ENCODE measurements at places on chromosomes 13 and 19.

DNA sequence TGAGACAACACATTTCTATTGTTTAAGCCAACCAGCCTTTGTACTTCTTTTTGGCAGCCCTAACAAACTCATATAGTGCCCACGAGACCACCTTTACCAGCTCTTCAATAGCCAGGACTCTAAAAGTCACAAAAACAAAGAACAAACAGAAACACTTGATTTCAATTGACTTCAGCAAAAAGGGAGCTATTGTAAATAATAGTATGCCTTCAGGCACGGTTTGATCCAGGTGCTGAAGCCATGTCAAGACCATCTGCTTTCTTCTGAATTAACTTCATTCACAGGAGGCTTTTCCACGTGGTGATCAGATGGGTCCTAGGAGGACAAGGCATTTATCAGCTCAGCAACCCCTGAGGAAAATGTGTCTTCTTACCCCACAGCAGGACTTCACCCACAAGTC lies 53.8 kb downstream of the TINCR start:
- no peak for DNase-seq

GRCh38 chr19:29881386-29881785 lies 60.7 kb upstream of the URI1 start:
- DNase-seq, result no peak

DNA sequence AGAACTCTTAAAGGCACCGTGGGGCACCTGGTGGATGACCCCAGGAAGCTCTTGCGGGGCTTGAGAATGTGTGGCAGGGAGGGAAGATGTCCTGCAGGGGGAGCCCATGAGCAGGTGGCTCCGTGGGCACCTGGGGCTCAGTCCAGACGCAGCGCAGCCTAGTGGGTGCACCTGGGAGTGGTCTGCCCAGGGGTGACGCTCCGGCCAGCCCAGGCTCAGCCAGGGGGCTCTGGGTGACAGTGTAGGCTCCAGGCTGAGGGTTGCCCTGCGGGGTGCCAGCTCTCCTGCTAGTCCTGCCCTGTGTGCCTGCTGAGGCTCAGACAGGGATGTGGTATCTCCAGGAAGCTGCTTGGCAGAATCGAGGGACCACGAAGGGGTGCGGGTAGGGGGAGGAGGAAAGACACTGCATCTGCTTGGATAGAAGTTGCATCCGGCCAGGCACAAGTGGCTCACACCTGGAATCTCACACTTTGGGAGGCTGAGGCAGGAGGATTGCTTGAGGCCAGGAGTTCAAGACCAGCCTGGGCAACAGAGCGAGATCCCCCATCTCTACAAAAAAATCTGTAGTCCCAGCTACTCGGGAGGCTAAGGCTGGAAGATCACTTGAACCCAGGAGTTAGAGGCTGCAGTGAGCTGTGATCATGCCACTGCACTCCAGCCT lies 15.0 kb upstream of the PGLS start:
- DNase-seq, result no peak

DNA sequence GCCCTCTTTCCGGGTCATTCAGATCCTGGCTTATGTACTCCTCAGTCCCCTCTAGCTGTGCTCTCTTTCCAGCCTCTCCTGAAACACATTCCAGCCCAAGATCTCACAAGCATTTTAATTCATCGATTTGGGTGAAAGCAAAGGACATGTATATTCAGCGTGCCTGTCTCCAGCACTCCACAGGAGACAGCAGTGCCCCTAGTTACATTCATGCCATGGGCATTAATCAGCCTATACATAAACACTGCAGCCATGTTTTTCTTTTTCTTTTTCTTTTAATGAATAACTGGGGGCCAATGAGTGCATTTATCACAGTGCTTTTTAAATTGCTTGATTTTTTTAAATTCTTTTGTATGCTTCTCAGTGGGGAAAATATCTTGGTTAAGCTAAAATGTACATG lies 199.1 kb downstream of the DCT start:
- no peak for DNase-seq

DNA sequence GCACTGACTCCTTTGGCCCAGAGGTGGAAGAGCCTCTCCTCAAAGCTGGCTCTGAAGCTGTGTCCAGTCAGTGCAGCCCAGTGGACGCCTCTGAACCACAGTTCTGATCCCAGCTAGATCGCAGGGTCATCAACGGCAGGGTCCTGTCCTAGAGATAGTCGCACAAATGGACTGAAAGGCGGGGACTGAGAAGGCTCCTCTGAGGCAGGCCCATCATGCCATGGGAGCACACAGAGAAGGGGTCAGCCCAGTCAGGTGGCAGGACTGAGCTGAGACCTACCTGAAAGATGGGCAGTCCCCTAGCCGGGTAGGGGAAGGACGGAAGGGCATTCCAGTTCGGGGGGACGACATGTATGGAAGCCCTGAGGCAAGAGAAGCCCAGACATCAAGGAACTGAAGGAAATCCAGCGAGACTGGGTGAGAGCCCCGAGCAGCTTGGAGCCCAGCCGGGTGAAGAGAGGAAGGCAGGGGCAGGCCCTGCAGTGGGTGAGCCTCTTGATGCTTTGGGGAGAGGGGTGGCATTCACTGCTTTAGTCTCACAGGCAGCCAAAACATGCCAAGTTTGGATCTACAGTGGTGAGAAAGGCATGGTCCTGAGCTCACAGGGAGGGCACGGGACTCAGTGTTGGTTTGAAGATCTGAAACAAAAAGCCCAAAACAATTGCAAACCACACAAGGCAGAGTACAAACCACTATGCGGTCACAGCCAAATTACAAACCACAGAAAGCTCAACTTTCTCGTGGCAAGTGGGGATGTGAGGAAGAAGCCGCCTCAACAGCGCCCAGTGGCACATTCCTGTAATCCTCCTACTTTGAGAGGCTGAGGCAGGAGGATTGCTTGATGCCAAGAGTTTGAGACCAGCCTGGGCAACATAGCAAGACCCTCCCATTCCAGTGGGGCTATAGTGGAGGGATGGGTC lies 10.0 kb downstream of the CALM3 start:
- DNase-seq, result peak; percentile 64

DNA sequence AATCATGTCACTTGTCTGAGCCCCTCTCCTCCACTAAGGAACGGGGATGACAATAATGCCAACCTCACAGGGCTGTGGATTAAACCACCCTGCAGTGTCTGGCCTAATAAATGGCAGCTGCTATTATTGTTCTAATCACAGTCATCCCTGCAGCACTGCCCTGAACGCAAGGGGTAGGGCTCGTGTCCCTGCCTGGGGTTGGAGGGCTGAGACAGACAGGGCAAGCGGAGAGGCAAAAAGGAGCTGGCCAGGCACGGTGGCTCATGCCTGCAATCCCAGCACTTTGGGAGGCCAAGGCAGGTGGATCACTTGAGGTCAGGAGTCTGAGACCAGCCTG lies 10.2 kb upstream of the KPTN start:
- no peak for DNase-seq

GRCh38 chr13:71068041-71068440 lies 799.0 kb downstream of the DACH1 start:
- DNase-seq, result no peak

- DNase-seq, result no peak
These were observed 938 bp downstream of the JSRP1 start for GRCh38 chr19:2255112-2255845.

DNA sequence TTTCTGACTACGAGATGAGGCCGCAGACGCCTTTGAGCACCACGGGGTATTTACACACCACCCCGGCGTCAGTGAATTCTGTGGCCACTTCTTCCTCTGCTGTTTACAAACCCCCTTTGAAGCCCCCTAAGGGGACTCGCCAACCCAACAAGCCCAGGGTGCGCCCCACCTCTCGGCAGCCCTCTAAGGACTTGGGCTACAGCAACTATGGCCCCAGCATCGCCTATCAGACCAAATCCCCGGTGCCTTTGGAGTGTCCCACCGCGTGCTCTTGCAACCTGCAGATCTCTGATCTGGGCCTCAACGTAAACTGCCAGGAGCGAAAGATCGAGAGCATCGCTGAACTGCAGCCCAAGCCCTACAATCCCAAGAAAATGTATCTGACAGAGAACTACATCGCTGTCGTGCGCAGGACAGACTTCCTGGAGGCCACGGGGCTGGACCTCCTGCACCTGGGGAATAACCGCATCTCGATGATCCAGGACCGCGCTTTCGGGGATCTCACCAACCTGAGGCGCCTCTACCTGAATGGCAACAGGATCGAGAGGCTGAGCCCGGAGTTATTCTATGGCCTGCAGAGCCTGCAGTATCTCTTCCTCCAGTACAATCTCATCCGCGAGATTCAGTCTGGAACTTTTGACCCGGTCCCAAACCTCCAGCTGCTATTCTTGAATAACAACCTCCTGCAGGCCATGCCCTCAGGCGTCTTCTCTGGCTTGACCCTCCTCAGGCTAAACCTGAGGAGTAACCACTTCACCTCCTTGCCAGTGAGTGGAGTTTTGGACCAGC lies 5.3 kb downstream of the SLITRK5 start:
- DNase-seq, result no peak

- DNase-seq, result no peak
These were observed 8.4 kb upstream of the RAP2A start for GRCh38 chr13:97425590-97425989.

- peak; percentile 37 for DNase-seq
These were observed 11.6 kb downstream of the ATP4B start for GRCh38 chr13:113646376-113646775.

DNA sequence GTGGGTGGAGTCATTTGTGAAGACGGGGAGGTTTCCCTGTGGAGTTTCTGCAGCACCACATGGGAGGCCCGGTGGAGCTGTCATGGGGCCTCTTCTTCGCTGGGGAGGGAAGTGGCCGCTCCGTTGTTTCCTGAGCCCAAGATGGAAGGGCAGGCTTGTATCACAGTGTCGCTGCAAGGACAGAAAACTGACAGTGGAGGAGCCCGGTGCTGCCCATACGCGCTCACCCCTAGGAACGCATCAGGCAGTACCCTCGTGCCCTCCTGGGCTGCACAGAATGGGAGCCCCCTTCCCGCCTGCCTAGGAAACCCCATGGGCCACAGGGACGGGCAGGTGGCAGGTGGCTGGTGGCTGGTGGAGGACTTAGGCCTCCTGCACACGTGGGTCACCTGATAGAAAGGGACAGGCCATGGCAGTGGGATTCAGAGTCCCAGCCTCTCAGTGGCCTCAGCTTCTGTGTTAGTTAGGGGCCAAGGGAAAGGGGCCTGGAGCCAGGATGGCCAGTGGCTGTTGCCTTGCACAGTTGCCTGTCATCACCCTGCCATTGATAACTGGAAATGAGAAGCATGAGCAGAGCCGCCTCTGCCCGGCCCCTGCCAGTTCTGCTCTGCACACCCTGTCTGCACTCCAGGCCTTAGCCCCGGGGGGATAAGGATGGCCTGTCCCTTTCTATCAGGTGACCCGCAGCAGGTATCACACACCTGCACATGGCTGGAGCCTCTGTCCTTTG lies 7.6 kb downstream of the COL4A2 start:
- no peak for DNase-seq

DNA sequence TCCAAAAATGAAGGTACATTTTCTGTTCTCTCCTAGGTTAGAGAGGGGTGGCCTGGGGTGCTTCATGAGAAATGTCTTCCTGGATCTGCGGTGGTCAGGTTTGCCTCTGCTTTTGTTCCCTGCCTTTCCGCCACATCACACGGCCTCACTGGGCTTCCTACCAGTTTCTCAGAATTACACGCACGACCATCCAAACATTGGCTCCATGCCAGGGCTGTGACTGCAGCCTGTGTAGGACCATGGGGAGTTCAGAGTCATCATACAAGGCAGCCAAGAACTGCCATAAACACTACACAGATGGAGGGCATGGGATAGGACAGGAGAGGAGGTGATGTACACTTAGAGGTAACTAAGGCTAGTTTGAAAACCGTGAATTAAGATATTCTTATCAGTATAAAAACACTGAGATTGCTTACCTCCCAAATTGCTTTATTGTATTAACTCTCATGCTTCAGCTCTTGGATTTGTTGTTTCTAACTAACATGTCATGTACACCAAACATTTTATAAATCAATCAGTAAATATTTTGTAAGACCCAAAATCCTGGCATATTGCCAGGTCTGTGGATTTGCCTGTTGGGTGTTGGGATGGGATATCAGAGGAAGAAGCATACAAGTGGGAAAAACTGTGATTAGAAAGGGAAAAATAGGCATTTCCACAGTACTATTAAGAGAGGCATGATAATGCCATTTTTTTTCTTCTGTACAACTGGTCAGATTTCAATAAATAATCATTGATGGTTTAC lies 45.2 kb downstream of the CDADC1 start:
- DNase-seq, result no peak

GRCh38 chr13:77544758-77545338 lies 9.3 kb downstream of the SCEL start:
- no peak for DNase-seq

DNA sequence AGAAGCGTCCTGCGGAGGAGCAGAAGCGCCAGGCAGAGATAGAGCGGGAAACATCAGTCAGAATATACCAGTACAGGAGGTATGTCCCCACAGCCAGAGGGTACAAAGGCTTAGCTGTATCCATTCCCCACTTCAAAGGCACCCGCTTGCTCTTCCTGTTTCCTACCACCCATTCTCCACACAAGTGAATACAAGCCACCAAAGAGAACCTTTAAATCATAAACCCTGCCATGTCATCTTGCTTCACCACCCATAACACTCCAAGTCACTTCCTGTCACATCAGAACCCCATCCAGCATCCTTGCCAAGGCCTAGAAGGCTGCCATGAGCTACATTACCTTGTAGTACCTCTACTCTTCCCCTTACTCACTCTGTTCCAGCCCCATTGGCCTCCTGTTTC lies 205.8 kb downstream of the LMO7 start:
- no peak for DNase-seq

DNA sequence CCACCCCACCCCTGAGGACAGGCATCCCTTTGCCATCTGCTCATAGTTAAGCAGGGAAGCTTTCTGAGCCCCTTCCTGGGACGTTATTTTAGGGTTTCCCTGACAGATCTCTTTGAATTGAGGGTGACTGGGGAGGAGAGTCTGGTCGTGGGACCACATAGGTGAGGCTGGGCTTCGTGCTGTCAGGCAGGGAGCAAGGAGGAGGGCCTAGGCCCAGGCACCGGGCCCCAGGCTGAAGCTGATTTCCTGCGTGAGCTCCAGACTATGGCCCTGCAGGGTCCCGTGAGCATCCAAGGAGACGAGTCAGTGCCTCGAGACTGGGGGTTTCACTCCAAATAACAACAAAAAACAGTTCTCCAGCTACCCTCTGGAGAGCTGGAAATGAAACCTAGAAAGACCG lies 60.4 kb downstream of the MYO9B start:
- no peak for DNase-seq

- DNase-seq, result no peak
These were observed 15.5 kb downstream of the NFIC start for GRCh38 chr19:3381701-3382372.
